ENCODE measurements at places on chromosomes 3 and 15.

DNA sequence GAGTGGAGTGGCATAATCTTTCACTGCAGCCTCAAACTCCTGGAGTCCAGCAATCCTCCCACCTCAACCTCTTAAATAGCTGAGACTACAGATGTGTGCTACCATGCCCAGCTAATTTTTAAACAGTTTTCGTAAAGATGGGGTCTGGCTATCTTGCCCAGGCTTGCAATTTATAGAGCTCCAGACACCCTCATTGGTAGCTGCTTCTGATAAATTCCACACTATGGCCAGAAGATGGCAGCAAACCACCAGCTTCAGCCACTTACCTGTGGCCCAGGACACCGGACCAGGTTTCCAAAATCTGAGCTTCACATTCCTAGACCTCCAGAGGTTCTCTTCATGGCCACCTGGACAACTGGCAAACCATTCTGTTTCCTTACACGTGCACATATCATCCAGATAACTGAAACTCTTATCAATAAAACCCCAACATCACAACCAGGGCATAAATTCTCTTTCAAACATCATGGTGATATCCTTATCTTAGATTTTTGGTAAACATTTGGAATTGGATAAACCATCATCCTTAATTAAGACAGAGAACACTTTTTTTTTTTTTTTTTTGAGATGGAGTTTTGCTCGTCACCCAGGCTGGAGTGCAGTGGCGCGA, 28.9 kb downstream of the FBXW12 start:
- peak; percentile 73 for DNase-seq

- DNase-seq, result no peak
These were observed 67.5 kb downstream of the RPL22L1 start for GRCh38 chr3:170802164-170803151.

GRCh38 chr15:86193716-86194380, 114.2 kb downstream of the AGBL1 start:
- no peak for DNase-seq

DNA sequence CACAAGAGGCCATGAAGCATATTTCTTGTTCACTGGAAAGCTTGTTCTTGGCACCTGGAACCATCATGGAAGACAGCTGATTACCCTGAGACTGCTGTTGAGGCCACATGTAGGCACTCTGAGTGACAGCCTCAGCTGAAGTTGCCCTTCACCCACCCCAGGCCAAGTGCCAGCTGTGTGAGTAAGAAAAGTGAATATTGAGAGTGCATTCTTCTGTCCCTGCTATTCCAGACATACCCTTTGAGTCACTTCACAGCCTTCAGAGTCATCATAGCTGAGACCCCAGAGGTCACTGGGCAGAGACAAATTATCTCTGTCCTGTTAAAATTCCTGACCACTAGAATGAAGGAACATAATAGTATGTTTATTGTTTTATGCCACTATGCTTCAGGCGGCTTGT, 79.6 kb downstream of the NFKBIZ start:
- no peak for DNase-seq

DNA sequence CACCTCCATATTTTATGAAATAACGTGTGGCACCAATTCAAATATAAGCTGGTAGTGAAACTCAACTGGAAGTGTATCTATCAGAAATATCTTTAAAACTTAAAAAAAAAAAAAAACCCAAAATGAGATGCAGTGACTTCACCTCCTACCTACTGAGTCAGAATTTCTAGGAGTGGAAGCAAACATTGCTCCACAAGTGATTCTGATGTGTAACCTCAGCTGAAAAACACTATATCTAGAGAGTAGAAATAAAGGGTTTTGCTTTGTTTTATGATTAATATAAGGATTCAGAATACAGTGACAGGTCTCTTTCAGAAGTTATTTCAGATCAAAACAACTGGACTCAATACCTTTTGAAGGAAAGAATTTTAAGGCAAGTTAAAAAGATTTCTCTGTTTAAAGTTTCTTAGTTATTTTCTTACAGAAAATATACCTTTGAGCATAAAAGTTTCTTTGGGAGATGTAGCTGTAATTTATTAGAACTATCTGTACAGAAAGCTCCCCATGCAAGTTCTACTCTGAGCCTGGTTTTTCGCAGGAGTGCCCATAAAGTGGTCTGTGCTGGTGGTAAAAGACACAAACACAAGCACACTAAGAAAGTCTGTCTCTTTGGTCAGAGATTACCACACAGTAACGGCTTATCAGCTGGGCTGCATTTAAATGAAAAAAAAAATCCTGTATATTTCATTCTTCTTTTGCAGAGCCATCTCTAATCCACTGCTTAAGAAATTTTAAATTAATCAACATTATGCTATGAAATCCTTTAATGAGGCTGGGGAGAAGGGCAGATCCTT, 59.9 kb upstream of the PPIB start:
- no peak for DNase-seq

DNA sequence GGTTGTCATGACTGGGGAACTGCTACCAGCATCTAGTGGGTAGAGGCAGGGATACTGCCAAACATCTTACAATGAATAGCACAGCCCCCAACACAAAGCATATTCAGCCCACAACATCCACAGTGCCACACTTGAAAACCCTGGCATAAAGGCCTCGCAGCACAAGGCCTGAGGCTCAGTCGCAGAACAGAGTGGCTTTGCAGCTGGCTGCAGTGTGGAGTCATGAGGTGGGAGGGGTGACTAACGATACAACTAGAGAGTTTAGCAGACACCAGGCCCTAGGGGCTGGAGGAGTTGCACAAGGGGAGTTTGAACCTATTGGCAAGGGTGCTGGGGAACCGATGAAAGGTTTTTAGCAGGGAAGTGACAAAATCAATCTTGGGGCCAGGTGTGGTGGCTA, 32.1 kb downstream of the GRK7 start:
- no peak for DNase-seq

GRCh38 chr3:197525706-197526105, 30.1 kb downstream of the BDH1 start:
- DNase-seq, result no peak

DNA sequence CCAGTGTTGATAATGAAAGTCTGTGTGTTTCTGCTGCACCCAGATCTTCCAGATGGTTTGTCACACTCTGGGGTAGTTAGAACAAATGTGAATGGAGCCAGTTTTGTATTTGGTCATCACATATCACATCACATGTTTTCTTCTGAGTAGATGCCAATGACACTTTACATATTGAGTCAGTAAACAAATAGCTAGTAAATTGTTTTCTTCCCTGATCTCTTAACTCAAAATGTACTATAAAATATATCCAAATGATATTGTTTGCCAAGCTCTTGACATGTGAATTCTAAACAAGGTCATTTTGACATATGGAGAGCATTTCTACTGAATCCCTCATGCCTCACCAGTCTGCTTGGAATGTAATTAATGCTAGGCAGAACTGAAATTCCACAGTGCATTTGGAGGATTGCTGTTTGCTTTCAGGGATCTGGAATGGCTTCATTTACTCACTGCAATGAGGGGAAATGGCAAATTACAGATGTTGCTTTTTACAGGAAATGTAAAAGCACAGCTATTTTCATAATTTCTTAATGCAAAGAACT, 45.0 kb downstream of the PDHB start:
- DNase-seq, result no peak

DNA sequence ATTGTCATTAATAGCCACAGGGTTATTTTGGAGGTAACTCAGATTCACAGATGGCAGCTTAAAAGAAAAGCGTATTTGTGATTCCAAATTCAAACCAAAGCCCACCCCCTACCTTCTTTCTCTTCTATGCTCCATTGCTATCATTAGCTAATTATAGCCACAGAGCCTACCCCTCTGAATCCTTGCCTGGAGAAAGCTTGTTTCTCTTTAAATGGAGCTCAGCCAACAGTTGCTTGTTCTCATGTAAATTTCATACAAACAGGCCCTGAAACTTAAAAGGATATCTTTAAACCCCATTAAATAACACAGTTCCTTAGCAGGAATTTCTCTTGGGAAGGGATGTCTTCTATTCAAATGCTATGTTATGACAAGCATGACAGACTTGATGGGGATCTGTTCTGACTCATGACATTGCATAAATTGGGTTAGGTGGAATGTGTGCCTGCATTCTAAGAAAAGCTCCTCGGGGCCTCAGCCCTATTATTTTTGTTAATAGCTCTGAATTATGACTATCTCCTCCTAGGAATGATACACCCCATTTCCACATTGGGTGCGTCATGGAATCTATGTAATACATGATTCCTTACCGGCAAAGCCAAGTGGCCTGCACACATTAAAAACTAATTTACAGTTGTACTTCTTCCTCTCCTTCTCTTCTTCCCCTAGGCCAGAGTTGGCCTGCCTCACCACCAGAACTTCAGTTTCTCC, 265.8 kb downstream of the TAFA4 start:
- DNase-seq, result no peak

DNA sequence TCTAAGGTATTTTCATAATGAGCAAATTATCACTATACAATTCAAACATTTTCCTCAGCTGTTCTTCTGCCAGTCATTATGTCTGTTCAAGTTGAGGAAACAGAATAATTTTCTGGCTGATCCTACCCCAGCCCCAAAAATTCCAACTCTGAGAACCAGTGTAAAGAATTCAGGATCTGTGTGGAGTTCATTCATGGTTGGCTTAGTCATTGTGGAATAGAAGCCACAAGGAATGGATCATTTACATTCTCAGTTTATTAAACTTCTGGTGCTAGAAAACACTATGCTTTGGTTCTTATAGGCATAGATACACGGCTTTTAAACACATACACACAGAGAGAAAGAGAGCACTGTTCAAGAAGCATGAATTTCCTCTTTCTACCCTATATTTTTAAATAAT, 134.6 kb downstream of the CMSS1 start:
- no peak for DNase-seq

- DNase-seq, result no peak
These were observed 553.7 kb downstream of the PDCD6IP start for GRCh38 chr3:34351882-34352777.

- no peak for DNase-seq
These were observed 890.1 kb upstream of the CFAP20DC start for GRCh38 chr3:59939826-59940426.

DNA sequence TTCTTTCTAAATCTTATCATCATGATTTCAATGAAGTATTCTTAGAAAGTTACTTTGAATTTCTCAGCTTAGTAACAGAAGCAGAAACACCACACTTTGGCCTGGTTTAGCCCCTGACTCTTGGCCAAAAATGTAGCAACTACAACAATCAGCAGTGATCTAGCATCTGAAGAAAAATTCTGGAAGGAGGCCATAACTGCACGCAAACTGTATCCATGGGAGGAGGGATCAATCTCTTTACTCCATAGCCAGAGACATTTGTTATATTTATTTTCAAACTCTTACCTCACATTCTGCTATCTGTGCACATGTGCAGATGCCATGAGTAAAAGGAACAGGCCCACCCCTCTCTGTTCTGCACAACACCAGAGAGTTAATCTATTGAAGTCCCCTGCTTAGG, 251.0 kb upstream of the P2RY1 start:
- DNase-seq, result no peak

DNA sequence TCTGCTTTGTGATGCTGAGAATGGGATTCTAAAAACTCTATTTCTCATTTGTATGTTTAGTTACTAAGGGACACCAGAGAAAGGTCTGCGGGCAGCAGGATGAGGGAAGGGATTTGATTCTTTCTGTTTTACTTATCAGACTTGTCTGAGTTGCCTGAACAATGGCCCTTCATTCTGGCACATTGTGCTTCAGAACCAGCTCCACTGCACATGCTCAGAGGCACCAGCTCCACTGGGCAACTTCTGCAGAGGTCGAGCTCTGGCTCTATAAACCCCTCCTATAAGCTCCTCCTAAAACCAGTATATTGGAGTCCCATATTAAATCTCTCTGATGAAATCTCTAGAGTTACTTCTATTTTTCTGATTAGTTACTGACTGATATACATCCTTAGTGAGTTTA, 453.2 kb upstream of the CDIN1 start:
- DNase-seq, result no peak

GRCh38 chr3:187739561-187740332, 5.5 kb downstream of the BCL6 start:
- peak; percentile 87 for DNase-seq

DNA sequence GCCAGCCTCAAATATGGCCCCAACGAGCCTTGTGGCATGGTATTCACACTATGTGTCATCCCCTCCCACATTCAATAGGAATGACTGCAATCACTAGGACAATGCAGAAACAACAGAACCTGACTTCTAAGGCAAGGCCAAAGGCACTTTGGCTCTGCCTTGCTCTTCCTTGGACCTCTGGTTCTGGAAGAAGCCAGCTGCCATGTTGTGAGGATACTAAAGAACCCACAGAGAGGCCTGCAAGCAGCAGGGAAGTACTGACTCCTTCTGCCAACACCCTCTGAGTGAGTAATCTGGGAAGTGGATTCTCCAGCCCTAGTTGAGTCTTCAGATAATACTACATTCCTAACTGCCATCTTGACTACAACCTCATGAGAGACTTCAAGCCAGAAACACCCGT, 64.7 kb downstream of the ADAMTS9 start:
- no peak for DNase-seq

GRCh38 chr3:188974856-188975599, 196.7 kb upstream of the TPRG1 start:
- no peak for DNase-seq

GRCh38 chr3:13465236-13465873, 14.8 kb upstream of the HDAC11 start:
- DNase-seq, result no peak

DNA sequence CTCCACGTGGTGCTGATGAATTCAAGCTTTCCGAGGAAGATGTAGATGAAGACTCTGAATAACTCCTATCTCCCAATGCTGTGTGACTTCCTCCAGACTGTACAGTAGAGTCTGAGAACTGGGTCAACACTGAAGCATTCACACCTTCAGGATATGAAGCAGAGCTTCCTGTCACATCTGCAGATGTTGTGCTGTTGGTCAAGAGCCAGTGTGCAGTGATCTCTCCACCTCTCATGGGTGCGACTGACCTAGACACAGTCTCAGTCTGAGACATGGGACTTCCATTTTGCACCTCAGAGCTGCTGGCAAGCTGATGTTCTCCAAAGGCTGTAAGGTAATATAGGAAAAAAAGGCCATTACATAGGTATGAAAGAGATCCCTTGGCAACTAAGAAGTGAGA, 36.5 kb downstream of the HEG1 start:
- DNase-seq, result no peak

- DNase-seq, result no peak
These were observed 49.0 kb downstream of the MEF2A start for GRCh38 chr15:99614749-99615288.

DNA sequence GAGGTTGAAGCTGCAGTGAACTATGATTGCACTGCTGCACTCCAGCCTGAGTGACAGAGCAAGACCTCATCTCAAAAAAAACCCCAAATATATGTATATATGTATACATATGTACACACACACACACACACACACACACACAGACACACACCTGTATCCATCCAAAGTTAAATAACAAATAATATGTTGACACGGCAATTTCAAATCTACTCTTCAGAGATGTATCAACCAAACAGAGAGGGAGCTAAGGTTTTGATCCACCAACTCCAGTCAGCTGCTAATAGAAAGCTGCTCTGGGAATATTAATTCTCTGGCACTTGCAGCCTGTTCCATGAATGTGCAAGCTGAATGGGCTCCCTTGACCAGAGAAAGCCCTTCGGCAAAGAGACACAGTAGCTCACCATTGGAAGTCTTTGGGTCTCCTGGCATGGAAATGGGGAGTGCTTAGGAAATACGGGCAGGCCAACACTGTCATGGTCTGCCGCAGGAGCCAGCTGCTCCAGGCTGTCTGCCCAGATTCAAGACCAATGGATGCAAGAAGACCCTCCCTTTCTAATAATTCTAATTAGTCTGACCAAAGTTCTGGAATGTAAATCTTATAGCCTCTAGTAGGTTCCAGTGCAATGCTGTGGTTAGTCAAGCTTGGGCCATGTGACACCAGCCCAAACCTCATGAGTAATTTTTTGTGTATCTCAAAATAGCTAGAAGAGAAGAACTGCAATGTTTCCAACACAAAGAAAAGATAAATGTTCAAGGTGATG, 299.8 kb downstream of the KBTBD8 start:
- DNase-seq, result no peak

- no peak for DNase-seq
These were observed 343.9 kb downstream of the GRM7 start for GRCh38 chr3:7204848-7205156.
